ENCODE measurements at places on chromosomes 5 and 9.
A peak's percentile ranks its signal among the peaks of the same experiment; 100 is the strongest.

DNA sequence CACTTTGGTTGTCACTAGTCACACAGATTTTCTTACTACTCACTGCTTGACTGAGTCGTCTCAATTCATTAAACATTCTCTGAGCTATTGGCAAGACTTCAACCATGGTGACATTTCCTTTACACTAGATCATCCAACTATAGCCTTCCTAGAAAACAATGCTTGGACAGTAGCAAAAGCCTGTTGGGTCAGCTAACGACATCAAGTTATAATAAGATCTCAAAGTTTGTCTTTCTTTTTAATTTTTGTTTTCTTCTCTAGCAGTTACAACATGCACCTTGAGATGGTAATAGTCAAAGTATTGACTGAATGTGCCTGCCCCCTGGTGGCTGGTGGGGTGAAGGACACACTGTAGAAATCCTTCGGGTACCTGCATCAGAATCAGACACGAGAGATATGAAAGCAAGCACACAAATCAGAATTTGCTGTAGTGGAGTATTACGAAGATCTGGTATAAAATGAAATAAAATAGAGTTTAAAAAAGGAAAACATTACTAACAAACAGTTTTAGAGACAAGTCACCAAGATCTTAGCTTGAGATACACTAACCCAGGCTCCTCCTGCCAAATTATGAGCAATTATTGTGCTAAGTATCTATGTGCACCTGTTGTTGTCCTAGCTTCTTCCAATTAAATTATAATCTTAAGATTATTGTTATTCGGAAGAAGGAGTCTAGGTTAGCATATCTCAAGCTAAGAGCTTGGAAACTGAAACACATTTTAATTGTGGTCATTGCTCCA lies 81.2 kb downstream of the ARL15 start:
- DNase-seq, result peak; percentile 52

- no peak for DNase-seq
Observed at GRCh38 chr9:69004836-69005235, 9.1 kb downstream of the PRKACG start.

GRCh38 chr5:37090781-37091180 lies 158.4 kb downstream of the CPLANE1 start:
- no peak for DNase-seq

GRCh38 chr9:36731068-36731956 lies 158.6 kb downstream of the MELK start:
- no peak for DNase-seq

DNA sequence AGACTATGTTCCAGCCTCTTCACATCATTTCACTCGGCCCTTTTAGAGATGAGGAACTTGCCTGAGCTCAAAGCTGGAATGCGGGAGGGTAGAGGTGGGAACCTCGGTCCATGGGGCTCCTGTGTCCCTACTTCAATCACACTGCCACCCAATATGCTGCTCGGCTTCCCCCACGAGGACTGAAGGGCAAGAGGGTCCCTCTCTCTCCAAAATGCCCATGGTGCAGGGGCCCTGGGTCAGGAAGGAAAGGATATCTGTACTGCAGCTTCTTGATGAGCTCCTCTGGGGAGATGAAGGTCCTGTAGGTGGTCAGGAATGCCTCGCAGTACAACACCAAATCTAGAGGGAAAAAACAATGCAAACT lies 46.5 kb downstream of the PRRT1B start:
- no peak for DNase-seq

DNA sequence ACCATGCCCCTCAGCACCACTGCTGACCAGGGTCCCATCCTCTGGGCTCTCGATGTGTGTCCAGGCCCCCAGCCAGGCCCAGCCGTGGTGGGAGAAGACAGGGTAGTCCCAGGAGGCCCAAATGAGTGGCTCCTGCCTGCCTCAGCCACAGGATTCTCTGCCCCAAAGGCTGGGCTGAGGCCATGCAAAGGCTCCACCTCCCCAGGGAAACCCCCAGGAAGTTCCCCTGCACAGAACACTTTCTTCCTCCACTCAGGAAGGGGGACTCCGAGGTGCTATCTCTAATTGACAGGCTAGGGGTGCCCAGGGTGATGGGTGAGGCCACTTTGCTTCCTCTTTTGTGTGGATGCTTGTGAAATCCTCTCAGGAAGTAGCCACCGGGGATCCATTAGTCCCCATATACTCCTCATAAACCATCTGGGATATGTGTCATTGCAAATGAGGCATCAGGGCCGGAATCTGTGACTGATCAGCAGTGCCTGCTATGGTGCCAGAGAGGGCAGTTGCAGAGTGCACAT lies 23.1 kb upstream of the TDRD7 start:
- DNase-seq, result peak; percentile 23

DNA sequence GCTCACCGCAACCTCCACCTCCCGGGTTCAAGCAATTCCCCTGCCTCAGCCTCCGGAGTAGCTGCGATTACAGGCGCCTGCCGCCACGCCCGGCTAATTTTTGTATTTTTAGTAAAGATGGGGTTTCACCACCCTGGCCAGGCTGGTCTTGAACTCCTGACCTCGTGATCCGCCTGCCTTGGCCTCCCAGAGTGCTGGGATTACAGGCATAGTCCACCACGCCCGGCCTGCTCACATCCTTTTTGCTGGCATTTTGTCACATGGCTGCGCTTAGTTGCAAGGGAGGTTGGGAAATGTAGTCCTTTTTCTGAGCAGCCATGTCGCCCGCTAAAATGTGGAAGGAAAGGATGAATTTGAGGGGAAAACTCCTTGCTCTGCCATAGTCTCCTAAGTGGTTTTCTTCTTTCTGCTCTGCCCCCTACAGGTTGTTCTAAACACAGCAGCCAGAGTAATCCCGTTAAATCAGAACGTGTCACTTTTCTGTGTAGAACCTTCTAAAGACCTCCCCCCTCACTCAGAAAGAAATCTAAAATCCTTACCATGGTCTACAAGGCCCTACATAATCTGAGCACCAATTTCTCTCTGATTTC lies 57.8 kb upstream of the HSPA9 start:
- DNase-seq, result no peak

GRCh38 chr5:154446195-154447088 lies 645 bp downstream of the SAP30L start:
- peak; percentile 25 for DNase-seq

DNA sequence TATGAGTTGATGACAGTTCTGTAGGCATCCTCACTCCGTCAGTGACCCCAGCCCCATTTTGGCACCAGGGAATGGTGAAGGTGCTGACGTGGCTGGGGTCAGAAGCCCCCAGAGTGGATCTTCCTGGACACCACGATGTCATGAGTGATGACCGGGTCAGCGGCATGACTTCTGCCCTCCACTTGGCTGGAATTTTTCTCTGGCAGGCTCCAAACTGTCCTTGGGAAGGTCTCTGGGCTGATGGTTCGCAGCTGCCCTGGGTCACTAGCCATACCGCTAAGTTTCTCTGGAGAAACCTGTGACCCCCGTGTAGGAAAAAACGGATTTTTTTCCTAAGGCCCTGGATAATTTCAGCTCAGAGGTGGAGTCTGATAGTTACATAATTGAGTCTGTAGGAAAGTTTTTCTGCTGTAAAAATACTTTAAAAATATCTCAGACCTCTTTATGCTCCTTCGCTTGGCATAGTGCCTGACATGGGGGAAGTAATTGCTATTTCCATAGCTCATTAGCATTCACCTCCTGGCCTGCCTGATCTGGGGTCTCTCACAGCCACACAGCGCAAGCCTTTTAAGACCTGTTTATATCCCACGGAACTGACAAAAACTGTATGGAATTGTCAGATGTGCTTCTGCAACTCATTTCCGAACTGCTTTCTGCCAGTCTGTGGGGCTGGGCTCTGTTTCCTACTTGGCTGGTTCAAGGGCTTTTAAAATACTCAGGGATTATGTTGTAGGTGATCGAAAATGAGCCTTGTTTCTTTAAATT lies 69.2 kb downstream of the ANGPTL2 start:
- no peak for DNase-seq

GRCh38 chr9:83937861-83938455 lies 16.7 kb upstream of the KIF27 start:
- DNase-seq, result no peak

DNA sequence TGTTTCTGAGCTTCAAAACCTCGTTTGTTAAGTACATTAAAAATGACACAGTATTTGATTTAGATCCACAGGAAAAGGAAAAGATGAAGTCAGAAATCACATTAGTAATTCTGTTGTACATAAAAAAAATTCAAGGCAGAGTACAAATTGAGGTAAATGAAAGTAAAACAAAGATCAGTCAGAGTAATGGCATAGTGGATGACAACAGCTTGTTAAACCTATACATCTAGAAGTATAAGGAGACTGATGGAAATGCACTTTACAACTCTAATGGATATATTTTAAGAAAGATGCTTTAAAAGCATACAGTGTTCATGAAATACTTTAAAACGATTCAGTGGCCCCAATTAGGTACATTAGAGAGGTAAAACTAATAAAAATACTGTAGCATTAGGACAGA lies 631.3 kb upstream of the SEMA6A start:
- DNase-seq, result no peak

- DNase-seq, result no peak
Observed at GRCh38 chr5:129619782-129620181, 128.1 kb upstream of the MINAR2 start.

GRCh38 chr9:114771889-114772288 lies 34.0 kb downstream of the TNFSF15 start:
- DNase-seq, result no peak

DNA sequence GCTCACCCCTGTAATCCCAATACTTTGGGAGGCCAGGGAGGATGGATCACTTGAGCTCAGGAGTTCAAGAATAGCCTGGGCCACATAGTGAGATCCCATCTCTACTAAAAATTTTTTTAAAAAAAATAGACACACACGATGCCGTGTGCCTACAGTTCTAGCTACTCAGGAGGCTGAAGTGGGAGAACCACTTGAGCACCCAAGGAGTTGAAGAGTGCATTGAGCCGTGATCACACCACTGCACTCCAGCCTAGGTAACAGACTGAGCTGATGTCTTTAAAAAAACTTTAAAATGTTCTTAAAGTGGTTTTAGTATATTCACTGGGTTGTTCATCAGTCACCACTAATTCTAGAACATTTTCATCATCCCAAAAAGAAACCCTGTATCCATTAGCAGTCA lies 51.9 kb upstream of the RNF38 start:
- no peak for DNase-seq

DNA sequence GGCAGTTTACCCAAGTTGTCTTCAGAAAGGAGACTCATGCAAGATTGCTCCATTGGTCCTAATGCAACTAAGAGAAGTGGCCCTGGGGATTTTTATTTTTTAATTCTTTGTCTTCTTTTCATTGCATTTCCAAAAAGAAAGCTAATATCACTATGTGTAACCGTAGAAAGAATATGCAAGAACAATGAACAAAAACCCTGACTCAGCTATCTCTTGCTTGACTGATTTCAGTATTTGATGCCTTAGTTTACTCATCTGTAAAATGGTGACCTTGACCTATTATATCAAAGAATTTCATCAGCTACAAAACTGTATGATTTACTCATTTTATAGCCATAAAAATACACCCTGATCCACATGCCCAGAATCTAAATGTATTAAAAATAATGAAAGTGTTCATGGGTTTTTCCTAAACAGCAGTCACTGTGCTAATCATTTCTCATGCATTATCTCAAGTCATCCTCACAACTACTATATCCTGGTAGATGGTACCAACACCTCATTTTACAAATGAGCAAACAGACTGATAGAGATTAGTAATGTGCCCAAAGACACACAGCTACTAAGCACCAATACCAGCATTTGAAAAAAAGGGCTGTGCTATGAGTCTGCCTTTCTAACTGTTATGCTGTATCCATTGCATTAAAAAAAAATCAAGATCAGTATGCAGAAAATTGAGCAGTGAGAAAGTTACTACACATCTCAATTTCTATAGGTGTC lies 185.7 kb downstream of the MLLT3 start:
- no peak for DNase-seq

DNA sequence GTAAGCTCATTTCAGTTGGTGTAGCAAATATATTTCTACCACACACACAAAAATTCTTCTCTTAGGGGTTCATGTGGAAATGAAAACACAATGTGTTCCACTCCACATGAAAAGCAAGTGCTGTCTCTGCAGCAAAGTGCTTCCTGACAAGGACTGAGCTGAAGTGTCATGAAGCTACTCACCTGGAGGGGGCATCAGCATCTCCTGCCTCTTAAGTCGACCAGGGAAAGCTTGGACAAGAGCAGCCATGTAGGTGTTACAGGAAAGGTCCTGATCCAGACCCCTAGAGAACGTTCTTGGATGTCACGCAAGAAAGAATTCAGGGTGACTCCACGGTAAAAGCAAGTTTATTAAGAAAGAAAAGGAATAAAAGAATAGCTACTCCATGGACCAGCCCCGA lies 62.8 kb downstream of the SV2C start:
- DNase-seq, result no peak

- DNase-seq, result no peak
Observed at GRCh38 chr5:143356855-143357583, 46.5 kb downstream of the NR3C1 start.

DNA sequence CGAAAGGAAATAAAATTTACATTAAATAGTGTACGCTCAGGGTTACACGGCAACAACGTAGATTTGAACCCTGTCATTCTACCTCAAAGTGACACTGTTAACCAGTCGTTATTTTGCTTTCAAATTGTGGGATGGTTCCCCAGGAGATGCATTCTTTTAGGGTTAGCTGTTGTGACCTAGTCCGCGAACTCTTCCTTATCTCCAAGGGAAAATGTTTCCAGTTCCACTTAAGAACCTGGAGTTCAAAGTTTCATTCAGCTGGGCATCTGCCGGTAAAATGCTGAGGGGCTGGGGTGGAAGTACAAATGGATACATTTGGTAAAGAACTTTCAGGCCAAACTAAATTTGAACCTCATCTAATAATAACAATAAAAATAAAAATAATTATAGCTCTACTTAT lies 264.6 kb downstream of the NR3C1 start:
- DNase-seq, result no peak

- DNase-seq, result no peak
Observed at GRCh38 chr9:120486835-120487234, 93.1 kb downstream of the CDK5RAP2 start.

DNA sequence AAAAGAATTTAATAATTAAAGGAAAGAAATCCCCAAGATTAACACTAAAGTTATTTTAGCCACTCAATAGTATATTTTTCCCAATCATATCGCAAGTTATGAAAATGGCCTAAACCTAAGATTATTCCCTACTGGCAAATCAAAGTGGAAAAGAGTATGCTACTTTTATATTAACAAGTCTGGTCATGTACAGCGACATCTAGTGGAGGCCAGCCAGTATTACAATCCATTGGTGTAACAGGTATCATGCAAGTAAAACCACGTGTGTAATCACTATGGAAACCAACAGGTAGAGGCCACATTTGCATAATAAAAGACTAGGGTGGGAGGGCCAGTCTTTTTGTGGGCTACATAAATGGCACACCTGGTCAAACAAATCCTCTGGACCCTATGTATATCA lies 976.4 kb upstream of the CDH9 start:
- no peak for DNase-seq

GRCh38 chr9:12462861-12463260 lies 230.3 kb upstream of the TYRP1 start:
- no peak for DNase-seq
